Skeletal muscle tissue (tissue), 5 donors: ENCODE measurements at places on chromosomes 13 and 19. TPM values are rescaled to one million over a fixed set of nuclear protein-coding genes. Genes with fewer than 3 reads are reported as not detected.

Gene SBK3
- not detected for total RNA-seq

Gene CYP2A7
- total RNA-seq, result not detected

Gene ZFR2
- total RNA-seq, result not detected

Gene PKN1
- total RNA-seq, result 57.9 TPM

Gene ZAR1L
- total RNA-seq, result not detected

Gene POU4F1
- 1.6 TPM for total RNA-seq

Gene DMRTC2
- total RNA-seq, result not detected

Gene NOTCH3
- 77.8 TPM for total RNA-seq

Gene TMEM145
- total RNA-seq, result 0.52 TPM

Gene ADGRL1
- 12.0 TPM for total RNA-seq
